DMS 273 treated with DMSO at 0.1 percent for 48 hours (cell line): ENCODE measurements at places on chromosomes 4 and X.

- DNase-seq, result no peak
Observed at GRCh38 chr4:160318567-160319220, 1215.8 kb downstream of the RAPGEF2 start.

GRCh38 chr4:79695848-79696247 lies 287.8 kb upstream of the GK2 start:
- no peak for DNase-seq

GRCh38 chr4:99038213-99038612 lies 42.7 kb downstream of the METAP1 start:
- DNase-seq, result no peak

GRCh38 chr4:26083987-26084386 lies 170.0 kb downstream of the SMIM20 start:
- DNase-seq, result no peak

- no peak for DNase-seq
Observed at GRCh38 chr4:25865586-25865985, 2.8 kb upstream of the SEL1L3 start.

DNA sequence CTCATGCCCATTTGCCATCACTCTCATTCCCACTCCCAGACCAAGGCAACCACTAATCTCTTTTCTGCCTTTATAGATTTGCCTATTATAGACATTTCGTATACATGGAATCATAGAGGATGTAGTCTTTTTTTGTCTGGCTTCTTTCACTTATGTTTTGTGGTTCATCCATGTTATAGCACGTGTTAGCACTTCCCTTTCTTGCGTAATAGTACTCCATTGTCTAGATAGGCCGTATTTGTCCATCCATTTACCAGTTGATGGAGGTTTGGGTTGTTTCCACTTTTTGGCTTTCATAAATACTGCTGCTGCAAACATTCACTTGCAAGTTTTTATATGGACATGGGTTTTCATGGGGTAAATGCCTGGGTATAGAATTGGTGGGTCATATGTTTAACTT lies 48.4 kb downstream of the KIF4A start:
- no peak for DNase-seq

DNA sequence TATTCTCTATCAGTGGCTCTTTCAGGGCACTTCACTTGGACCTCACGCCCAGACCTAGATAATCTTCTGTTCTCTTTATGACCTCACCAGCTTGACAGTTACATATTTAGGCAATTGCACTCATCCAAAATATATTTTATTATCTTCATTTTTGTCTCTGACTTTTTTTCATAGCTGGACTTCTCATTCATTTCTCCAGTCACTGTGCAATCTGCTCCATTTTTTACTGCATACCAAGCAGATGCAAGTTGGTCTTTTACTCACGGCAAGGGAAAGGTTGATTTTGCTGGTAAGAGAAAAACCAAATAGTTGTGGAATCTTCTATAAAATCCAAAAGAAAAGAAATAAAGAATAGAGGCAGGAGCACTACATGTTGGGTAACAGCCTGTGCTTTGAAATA lies 31.7 kb downstream of the MAD2L1 start:
- no peak for DNase-seq

DNA sequence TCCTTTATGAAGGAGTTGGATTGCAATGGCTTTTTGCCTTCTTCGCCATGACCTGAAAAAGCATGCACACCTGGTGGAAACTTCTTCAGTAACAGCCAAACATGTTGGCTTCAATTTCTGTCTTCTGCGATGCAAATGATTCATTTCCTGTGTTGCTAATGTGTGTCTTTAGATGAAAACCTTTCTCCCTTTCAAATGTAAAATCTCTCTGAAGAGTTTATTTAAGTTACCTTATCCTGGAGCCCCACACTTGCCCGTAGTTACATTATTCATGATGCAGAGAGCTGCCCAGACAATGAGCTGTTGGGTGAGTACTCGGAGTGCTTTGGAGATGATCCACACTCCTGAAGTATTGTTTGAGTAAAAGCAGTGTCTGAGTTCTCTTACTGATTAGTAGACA lies 1100.9 kb downstream of the RPA4 start:
- DNase-seq, result no peak

- DNase-seq, result no peak
Observed at GRCh38 chr4:177308847-177309521, 690 bp upstream of the NEIL3 start.

DNA sequence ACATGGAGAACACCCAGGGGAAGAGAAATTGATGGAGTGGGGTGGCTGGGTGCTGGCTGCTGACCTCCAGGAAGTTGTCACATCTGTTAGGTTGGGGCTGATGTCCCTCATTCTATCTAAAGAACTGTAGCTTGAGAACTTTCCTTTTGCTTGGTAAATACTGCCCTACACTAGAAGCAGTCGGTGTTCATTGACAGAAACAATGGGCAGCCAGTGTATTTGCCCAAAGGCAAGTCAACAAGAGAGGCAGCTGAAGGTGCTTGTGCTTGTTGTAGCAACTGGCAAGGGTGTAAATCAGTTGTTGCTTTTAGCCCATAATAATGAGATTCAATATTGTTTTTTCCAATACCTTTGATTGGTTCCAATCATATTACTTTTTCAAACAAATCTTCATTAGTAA lies 956 bp downstream of the TMEM154 start:
- DNase-seq, result no peak

DNA sequence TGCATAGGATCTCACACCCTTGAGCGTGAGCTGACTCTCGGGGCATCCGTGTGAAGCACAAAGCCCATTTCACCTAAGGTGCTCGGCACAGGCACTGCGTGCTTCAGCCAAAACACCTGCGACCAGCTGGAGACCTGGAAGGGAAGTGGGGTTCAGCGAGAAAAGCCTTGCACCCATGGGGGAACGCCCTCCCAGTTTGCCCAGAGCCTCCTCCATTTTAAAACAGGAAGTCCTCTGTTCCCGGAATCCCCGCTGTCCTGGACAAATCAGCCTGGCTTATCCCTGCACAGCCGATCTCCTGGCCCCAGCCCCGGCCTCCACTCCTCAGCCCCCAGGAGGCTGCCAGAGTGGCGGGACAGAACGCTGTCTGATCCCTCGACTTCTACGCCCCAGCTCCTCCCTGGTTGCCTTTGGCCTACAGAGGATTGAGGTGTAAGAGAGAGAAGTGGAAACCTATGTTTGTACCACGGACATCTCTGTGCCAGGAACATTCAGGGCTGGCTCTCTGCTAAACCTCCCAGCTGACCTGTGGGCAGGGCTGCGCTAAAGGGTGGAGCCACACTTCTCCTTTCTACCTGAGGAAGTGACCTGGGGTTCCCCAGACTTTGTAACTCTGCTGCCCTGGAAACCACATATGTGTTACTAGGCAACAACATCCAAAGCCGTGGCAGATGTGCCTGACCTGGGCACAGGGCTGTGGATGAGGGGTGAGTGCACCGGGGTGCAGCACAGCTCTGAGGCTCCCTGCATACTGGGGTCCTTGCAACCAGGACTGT lies 3.8 kb upstream of the C4orf50 start:
- DNase-seq, result no peak

GRCh38 chrX:96538104-96538725 lies 146.4 kb upstream of the DIAPH2 start:
- no peak for DNase-seq

GRCh38 chrX:41822892-41823291 lies 98.9 kb downstream of the GPR82 start:
- DNase-seq, result no peak

GRCh38 chrX:21738950-21739287 lies 19.0 kb downstream of the SMPX start:
- DNase-seq, result no peak

GRCh38 chrX:71160475-71160874 lies 15.8 kb downstream of the NLGN3 start:
- DNase-seq, result no peak

GRCh38 chr4:79492148-79492547 lies 84.1 kb upstream of the GK2 start:
- DNase-seq, result no peak

GRCh38 chr4:25000639-25001038 lies 30.1 kb downstream of the LGI2 start:
- no peak for DNase-seq

GRCh38 chr4:72602396-72603376 lies 33.7 kb upstream of the ADAMTS3 start:
- DNase-seq, result no peak

DNA sequence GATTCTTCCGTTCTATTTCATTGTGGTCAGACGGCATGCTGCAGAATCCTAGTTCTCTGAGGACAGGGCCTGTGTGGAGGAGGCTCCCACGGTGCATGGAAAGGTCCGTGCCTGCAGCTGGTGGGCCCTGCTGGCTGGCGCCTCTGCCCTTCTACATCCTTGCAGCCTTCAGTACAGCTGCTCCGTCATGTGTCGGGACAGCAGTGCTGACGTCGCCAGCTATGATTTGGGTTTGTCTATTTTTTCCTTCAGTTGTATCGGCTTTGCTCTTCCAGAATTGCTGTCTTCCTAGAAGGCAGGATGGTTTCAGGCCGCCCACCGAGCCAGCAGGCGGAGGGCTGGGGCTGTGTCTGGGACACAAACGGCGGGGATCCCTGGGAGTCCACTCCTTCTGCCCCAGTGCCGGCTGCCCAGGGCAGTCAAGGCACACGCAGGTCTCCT lies 32.1 kb upstream of the CPLX1 start:
- no peak for DNase-seq

DNA sequence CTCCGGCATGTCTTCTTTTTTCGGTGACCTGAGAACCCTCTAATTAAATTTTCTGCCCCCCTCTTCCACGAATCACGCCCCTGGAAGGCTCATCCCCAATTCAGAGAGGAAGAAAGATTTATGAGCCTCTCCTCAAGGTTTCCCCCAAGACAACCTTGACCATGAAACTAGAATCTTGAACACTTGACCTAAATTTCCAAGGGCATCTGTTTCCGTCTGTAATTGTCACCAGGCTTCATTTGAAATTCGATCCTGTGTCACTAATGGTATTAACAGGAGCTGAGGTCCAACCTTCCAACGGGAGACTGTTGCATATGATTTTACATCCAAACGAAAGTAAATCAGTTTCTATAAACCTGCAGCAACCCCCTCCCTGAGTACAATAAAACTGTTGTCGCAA lies 139.9 kb upstream of the ZIC3 start:
- DNase-seq, result no peak

DNA sequence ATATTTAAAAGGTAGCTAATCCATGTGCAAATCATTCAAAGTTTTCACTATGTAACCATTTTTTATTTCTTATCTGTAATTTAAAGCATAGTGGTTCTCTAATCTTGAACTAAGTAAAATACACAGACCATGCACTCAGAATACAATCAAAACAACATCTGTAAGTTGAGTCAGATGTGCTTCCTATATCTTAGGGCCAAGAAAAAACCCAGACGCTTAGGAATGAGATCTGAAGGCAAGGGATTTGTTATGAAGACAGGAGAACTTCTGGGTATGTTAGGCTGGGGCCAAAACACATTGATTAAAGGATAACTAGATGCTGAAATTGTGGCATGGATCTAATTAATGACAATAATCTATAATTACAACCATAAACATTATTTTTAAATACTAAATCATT lies 120.3 kb downstream of the PDE5A start:
- DNase-seq, result no peak

GRCh38 chr4:123856689-123857545 lies 460.3 kb downstream of the SPRY1 start:
- no peak for DNase-seq

DNA sequence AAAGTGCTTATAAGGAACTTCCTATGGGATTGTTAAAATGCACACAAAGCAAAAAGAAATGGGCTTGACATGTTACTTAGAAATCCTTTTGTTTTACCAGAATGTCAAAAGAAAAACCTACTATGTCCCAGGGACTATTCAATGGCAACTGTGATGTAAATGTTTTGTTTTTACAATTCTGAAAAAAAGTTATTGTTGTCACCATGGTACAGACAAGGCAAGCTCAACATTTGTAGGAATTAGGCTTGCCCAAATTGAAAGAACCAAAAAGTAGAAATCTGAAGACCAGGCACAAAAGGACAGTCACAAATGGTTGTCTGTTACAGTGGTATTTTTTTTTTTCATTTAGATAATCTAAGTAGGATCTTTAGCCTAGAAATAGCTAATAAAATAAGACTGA lies 638.6 kb downstream of the STPG2 start:
- DNase-seq, result no peak

DNA sequence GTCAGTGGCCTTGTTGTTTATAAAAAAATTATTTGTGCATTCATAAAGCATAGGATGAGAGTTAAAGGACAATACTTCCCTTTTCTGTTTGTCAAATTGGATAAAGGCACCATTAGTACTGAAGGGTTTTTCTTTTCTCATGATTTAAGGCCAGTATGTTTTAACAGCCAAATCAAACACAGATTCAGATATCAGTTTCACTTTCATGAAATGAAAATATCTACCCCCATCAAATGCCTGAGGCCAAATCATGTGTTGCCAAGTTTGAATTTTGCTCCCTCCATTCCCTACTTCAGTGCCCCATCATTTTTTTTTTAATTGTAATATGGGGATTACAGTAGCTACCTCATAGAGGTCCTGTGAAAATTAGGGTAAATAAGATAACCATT lies 745.9 kb downstream of the RPA4 start:
- DNase-seq, result no peak
